ENCODE measurements at places on chromosomes 6 and 20.

- no peak for DNase-seq
These were observed 71.2 kb upstream of the CCN6 start for GRCh38 chr6:111982681-111983080.

- no peak for DNase-seq
These were observed 173.2 kb upstream of the FOXA2 start for GRCh38 chr20:22757424-22758183.

DNA sequence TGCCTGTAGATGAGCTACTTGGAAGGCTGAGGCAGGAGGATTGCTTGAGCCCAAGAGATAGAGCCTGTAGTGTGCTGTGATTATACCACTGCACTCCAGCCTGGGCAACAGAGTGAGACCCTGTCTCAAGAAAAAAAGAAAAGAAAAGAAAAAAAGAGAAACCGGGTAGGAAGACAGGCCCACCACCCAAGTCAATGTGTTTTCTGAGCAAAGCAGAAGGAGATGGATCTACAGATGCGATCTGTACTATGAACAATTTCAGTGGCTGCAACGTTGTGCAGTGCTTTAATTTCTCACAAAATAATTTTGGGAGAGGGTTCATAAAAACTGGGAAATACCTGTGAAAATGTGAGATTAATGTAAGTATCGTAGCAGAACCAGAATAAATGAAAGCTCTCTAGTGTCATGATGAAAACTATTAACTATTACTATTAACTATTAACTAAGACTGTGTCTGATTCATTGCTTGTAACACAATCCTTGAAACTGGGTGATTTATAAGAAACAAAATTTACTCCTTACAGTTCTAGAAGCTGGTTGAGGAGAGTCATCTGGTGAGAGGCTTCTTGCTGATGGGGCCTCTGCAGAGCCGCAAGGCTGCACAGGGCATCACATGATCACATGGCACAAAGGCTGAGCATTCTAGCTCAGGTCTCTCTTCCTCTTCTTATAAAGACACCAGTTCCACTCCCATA lies 233.1 kb upstream of the ZNF217 start:
- DNase-seq, result no peak

DNA sequence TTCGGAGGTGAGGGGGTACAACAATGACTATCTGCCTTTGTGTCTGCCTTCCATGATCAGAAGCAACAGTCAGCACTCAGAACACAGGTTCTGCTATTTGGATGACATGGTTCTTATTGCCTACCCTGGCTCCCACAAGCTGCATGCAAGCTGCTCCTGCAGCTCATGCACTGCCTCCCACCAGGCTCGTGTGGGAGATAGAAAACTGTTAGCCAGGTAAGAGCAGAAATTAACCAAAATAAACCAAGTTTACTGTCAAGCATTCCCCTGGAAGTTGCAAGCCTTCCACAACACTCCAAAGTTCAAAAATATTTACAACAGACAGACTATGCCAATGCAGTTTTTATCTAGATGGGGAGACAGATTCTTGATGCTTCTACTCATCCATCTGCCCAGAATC lies 31.0 kb downstream of the OPRM1 start:
- DNase-seq, result no peak

DNA sequence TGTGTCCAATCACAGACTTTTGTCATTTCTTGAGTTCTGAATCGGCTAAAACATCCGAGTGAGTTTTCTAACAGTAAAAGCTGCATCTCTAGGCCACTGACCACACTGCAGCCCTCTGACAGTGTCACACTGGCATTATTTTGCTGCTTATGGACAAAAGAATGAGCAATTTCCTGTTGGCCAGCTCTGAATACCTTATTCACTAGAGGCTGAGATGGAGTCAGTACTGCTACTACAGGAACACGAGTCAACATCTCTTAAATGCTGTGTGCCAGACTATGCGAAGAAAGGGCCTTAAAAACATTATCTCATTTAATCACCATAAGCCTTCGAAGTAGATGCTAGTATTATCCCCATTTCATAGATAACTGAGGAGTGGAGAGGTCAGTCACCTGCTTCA lies 42.5 kb upstream of the IPCEF1 start:
- no peak for DNase-seq

- no peak for DNase-seq
These were observed 63.9 kb downstream of the FHL5 start for GRCh38 chr6:96626759-96627364.

GRCh38 chr6:96861588-96861987 lies 24.3 kb upstream of the GPR63 start:
- DNase-seq, result no peak

- no peak for DNase-seq
These were observed 220.4 kb upstream of the JARID2 start for GRCh38 chr6:15025446-15025845.
